ENCODE measurements at places on chromosomes 11 and 22.

DNA sequence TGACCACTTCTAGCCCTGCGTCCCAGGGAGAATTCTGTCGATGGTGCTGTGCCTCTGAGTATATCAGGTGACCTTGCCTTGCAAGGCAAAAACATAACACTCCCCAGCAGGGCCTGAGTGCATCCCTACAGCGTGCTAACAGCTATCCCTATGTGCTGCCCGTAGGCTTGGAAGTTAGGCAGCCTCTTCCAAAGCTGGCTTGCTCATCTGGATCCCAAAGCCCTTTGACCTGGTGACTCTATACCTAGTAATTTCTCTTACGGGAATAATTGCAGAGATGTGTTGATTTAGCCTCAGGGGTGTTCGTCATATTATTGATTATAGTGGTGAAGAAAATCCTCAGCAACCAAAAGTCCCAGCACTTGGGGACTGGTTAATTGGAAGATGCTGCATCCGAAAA, 32.6 kb upstream of the CRYBB3 start:
- no peak for DNase-seq

- DNase-seq: no peak
These were observed 35.2 kb downstream of the MOV10L1 start for GRCh38 chr22:50125029-50125428.

DNA sequence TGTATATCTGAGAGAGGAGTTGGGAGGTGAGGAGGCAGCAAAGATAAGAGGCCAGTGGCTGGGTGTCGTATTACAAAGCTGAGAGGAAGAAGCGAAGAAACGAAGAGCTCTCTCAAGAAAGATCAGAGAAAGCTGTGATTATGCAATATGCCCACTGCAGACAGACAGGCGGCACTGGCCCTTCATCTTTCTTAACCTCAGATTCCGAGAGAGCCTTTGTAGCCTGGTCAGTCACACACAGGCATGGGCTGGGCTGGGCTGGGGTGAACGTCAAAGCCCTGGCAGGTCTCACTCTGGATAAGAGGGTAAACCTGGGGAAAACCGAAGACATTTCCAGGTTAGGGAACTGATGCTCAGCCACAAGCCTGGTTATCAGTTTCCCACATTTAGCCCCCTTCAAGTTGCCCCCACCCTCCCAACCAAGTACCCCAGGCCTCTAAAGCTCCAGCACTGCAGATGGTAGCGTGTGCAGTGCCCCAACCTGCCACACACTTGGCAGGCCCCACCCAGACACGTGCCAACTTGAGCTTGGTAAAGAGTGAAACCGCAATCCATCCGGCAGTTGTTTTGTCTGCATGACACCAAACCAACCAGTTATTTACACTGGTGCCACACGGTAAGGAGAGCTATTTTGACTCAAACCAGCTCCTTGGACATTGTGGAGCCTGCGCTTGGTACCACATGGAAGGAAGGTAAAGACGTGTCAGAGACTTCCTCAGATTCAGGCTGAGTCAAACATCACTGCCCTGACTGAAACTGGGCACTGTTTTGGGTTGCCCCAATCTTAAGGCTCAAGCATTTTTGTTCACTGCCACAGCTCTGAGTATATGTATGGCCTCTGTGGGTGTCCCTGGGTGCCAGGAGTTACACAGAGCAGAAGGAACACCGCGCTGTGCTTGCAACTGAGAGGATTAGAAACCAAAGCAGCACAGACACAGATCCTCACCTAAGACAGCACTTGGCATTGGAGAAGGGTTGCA, 135.9 kb downstream of the FDX1 start:
- no peak for DNase-seq

DNA sequence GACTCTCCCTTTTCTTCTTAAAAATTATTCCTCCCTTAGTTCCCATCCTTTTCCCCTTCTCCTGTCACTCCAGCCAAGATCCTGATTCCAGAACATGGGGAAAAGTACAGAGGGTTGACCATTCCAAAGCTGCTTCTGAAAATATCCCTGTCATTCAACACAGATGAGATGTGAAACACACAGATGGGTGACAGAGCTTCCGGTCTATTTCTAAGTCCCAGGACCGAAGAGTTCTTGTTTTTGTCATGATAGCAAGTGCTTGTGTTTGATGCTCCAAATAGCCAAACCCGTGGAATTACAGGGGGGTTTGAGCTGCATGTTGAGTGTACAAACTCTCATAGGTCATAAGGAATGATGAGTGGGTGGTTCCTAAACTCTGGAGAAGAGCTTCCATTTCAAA, 57.9 kb downstream of the PARVA start:
- DNase-seq: no peak

DNA sequence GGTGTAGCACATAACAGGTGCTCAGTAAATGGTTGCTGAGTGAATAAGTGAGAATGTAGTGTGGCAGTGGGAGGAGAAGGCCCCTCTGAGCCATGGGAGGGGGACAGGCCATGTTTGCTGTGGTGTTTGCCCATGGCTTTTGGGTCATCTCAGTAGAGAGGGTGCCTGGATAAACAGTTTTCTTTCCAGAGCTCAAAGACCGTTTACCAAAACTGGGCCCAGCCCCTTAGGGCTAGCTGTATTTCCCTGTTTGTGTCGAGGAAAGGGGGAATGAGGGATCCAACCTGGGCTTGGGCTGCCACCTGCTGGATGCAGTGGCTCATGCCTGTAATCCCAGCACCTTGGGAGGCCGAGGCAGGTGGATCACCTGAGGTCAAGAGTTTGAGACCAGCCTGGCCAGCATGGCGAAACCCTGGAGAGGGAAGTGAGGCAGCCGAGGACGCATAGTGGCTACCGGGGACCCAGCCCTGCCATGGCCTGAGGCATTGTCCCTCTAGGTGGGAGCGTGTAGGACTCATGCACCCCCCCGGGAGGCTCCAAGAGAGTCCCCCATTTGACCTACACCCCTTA, 8.7 kb upstream of the LTO1 start:
- DNase-seq: no peak

- DNase-seq: no peak
These were observed 3.8 kb downstream of the SERPING1 start for GRCh38 chr11:57601297-57601696.

Measured in renal cortex interstitium (tissue), 15 donors.